ENCODE measurements at places on chromosomes 3 and 15.

- no peak for DNase-seq
- H3K36me3 ChIP-seq, result peaks cover 1% of the 10 kb centered on the region
These were observed 27.3 kb downstream of the ENTPD3 start for GRCh38 chr3:40414270-40414669.

- peak; percentile 3 for DNase-seq
- peaks cover 3% of the 10 kb centered on the region for H3K36me3 ChIP-seq
- H3K27me3 ChIP-seq, result peaks cover 27% of the 10 kb centered on the region
- peaks cover 15% of the 10 kb centered on the region for H3K4me1 ChIP-seq
These were observed 17.4 kb upstream of the NPTN start for GRCh38 chr15:73650416-73651126.

DNA sequence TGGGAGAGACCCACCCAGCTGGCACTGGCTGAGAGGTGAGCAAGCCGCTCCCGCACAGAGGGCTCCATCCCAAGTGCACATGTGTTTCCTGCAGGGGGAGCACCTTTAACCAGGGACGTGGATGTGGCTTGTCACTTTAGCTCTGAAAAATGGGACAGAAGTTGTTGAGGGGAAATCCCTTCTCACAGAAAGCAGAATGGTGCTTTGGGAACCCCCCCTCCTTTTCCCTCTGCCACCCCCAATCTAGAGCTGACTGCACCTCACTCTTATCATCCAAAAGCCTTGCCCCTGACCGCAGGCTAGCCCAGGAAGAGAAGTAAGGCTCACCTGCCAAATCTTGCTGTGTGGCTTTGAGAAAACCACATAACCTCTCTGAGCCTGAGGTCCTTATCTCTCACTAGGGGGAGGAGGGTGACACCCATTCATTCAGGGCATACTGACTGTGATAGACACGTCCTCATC, 77.9 kb downstream of the RPN1 start:
- peak; percentile 60 for DNase-seq
- peak overlapping the region; percentile 18 for H3K4me3 ChIP-seq
- H3K27ac ChIP-seq, result peak overlapping the region; percentile 45
- no peaks in the 10 kb centered on the region for H3K36me3 ChIP-seq
- peaks cover 18% of the 10 kb centered on the region for H3K4me1 ChIP-seq
- peaks cover 29% of the 10 kb centered on the region for H3K27me3 ChIP-seq

DNA sequence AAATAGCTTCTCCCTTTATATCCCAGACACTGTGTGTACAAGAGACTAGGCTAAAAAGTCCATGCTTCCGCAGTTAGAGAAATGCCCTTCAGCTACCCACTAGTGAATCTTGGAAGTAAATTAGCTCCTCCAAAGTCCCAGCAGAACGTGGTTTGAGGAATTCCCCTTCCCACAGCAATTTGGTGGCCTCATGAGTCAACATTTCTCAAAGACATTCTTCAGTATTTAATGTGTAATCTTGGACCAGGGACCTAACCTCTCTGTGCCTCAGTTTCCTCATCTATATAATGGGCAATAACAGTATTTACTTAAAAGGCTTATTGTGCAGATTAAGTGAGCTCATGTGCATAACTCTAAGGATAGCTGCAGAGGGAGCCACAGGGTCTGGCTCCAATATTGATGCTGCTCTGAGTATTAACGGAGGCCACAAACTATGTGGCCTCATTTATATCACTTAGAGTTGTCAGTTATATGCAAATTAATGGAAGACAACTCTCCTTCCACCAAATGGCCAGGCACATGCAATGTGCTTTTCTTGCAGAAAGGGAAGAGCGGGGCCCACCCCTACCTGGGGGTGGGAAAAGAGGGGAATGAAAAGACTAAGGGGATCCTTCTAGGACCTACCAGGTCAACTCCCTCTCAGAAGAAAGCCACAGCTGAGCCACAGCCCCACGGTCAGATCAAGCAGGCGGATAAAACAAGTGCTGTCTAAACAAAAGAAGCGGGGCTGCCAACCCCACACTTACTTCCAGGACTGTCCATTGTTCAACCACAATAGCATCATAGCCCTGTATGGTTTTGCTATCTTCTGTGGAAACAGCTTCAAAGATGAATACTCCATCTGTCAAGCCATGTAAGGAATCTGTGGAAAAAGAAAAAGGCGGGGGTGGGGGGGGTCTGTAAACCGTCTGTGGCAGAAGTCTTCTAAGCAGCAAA, 92.4 kb downstream of the OXNAD1 start:
- no peak overlapping the region for H3K4me3 ChIP-seq
- peaks cover 54% of the 10 kb centered on the region for H3K36me3 ChIP-seq
- H3K4me1 ChIP-seq, result peaks cover 22% of the 10 kb centered on the region
- H3K27me3 ChIP-seq, result no peaks in the 10 kb centered on the region
- peak overlapping the region; percentile 59 for H3K27ac ChIP-seq

GRCh38 chr3:128050597-128050996, 1.6 kb upstream of the SEC61A1 start:
- H3K36me3 ChIP-seq, result peaks cover 31% of the 10 kb centered on the region
- peaks cover 7% of the 10 kb centered on the region for H3K27me3 ChIP-seq
- DNase-seq, result no peak
- no peak overlapping the region for H3K4me3 ChIP-seq
- H3K27ac ChIP-seq, result no peak overlapping the region

DNA sequence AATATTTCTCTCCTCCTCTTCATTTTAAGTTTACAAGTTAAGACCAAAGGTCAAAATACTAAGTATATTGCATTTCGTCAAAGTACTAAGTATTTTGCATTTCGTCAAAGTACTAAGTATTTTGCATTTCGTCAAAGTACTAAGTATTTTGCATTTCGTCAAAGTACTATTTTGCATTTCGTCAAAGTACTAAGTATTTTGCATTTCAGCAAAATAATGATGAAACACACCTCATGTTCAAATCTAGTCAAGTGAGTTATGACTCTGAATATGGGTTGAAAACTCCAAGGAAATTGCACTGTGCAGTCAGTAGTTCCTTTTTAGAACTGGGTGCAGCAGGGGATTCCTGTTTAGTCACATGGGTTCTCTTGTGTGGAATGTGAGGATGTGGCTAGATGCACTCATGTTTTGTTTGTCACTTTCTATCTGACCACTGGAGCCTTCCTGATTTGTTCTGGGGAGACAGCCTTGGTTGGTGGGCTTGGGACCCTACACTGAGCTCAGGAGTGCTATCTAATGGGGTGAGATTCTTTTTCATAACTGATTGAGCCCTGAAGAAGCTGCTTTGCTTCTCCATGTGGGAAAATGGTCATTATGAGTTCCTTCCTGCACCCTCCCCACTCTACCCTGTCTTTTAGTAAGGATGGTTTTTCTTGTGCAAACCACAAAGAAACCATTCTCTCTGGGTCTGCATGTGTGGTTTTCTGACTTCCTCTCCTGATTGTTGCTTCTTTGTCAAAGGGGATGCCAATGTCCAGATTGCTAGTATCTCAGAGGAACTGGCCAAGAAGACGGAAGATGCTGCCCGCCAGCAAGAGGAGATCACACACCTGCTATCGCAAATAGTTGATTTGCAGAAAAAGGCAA, 73.4 kb downstream of the CCK start:
- H3K4me1 ChIP-seq, result peaks cover 19% of the 10 kb centered on the region
- H3K4me3 ChIP-seq, result no peak overlapping the region
- no peak overlapping the region for H3K27ac ChIP-seq
- no peak for DNase-seq

DNA sequence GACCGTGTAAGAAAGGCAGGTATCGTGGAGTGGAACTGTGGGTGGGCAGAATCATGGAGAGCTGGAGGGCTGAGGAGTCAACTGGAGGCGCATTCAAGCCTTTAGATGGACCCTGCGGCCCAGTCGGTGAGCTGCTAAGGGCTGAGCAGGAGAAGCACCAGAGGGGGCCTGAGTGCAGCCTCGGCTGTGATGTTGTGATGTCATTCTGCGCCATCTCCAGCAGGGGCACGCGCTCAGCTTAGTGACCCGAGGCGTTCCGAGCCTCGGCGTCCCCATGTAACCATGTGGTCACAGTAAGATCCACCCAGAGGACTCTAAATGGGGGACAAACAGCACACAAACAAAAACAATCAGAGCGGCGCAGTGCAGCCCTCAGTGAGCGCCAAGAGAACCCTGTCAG, 76.8 kb downstream of the VGLL4 start:
- peaks cover 6% of the 10 kb centered on the region for H3K4me1 ChIP-seq
- no peak overlapping the region for H3K27ac ChIP-seq
- H3K36me3 ChIP-seq, result peaks cover 15% of the 10 kb centered on the region
- no peaks in the 10 kb centered on the region for H3K27me3 ChIP-seq

DNA sequence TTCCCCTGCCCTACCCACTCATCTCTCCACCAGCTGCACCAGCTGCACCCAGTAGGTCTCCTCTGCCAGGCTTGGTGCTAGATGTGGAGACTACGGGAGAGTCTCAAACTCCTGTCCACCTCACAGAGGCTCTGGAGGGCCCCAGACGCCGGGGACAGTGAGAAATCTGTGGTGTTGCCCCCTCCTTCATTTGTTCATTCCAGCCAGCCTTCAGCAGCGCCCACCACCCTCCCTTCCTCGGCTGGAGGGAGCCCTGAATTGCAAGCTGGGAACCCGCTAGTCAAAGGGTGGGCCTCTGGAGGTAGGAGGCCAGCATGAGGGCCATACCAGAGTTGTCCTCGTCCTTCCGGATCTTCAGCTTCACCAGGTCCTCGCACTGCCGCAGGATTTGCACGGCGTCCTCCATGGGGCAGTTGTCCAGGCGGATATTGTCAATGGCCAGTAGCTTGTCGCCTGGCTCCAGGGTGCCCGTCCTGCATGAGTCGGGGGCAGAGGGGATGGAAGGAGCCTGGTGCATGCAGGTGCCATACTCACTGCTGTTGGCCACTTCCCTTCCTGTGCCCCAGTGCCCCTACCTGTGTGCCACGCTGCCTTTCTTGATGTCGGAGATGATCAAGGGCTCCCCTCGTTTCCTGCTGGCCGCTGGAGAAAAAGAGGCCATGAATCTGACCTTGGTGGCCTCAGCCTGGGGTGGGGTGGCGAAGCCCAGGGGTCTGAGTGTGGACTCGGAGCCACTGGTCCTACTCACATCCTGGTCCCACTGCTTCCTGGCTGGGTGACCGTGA, 29.1 kb downstream of the GRIP2 start:
- H3K4me1 ChIP-seq, result peaks cover 3% of the 10 kb centered on the region
- no peak overlapping the region for H3K27ac ChIP-seq
- H3K36me3 ChIP-seq, result no peaks in the 10 kb centered on the region
- DNase-seq, result no peak

DNA sequence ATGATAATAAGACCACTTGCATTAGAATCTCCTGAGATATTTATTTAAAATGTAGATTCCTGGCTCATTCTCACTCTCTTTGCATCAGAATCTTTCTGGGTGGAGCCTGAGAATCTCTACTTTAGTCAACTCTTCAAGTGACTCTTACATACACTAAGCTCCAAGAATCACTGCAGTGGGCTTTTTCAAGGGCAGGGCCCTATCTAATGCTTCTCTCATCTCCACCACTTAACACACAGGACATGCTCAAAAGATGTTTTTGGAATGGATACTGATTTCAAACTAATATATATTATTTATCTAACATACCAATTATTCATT, 68.9 kb upstream of the GAP43 start:
- H3K4me1 ChIP-seq, result no peaks in the 10 kb centered on the region
- peaks cover 17% of the 10 kb centered on the region for H3K27me3 ChIP-seq
- no peak for DNase-seq
- H3K36me3 ChIP-seq, result no peaks in the 10 kb centered on the region
- no peak overlapping the region for H3K4me3 ChIP-seq

GRCh38 chr3:128274837-128275236, 121.6 kb downstream of the EEFSEC start:
- H3K36me3 ChIP-seq, result no peaks in the 10 kb centered on the region
- DNase-seq, result no peak
- peaks cover 4% of the 10 kb centered on the region for H3K4me1 ChIP-seq

DNA sequence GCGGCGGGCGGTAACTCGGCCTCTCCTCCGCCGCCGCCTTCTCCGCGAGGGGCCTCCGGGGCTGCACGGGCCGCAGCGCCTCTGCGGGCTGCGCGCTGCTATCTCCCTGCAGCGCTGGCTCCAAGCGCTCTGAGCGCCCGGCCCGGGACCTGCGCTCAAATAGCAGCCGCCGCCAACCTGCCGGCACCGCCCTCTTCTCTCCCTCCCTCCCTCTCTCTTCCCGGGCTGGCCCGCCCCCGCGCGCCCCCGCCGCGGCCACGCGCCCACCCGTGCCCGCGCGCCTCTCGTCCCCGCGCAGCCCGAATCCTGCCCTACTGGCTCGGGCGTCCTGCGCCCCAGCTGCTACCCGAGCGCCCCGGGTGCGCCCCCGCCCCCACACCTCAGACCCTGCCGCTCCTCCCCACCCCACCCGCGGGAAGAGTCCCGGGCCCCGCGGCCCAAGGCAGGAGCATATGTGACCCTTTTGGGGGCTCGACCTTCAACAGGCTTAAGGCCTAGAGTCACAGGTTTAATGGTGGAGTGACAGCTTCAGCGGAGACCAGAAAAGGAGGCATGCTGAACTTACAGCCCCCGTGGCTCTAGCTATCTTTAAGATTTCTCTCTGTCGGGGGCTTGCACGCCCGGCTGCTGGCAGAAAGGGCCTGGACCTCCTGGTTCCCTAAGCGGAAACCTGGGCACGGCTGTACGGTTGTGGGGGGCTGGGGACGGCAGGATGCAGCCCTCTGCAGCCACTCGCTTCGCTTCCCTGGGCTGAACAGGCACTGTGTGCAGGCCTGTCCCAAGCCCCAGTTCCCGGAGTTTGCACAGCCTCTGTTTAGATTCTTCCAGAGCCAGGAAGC, at the start of gene CACNA2D2:
TSS of gene CACNA2D2 (minus strand) at position 131 of the 839 bp plus-strand sequence. CDS start 211 bp downstream, outside the sequence.
- H3K27me3 ChIP-seq, result peaks cover 19% of the 10 kb centered on the region
- peaks cover 2% of the 10 kb centered on the region for H3K4me1 ChIP-seq
- H3K27ac ChIP-seq, result no peak within 1 kb of the TSS
- H3K4me3 ChIP-seq, result peak within 1 kb of the TSS; percentile 55
- H3K36me3 ChIP-seq, result no peaks in the 10 kb centered on the region
- DNase-seq, result peak; percentile 67

GRCh38 chr15:57031082-57031481, 112.6 kb downstream of the TCF12 start:
- no peak for DNase-seq
- peaks cover 14% of the 10 kb centered on the region for H3K36me3 ChIP-seq
- no peak overlapping the region for H3K27ac ChIP-seq

GRCh38 chr3:161744366-161744765, 247.8 kb downstream of the OTOL1 start:
- no peaks in the 10 kb centered on the region for H3K36me3 ChIP-seq
- H3K27ac ChIP-seq, result no peak overlapping the region
- H3K27me3 ChIP-seq, result no peaks in the 10 kb centered on the region

- H3K27me3 ChIP-seq, result no peaks in the 10 kb centered on the region
- H3K4me1 ChIP-seq, result no peaks in the 10 kb centered on the region
- H3K36me3 ChIP-seq, result no peaks in the 10 kb centered on the region
- no peak overlapping the region for H3K27ac ChIP-seq
These were observed 177.5 kb downstream of the EPHA6 start for GRCh38 chr3:96991800-96992365.

All from activated naive CD8-positive, alpha-beta T cell treated with anti-CD3 and anti-CD28 coated beads for 36 hours (primary cell).